Non-pigmented ciliary epithelial cell (primary cell): ENCODE measurements at places on chromosomes 5 and 9.

- no peak for DNase-seq
These were observed 340.6 kb downstream of the CAAP1 start for GRCh38 chr9:26551971-26552370.

DNA sequence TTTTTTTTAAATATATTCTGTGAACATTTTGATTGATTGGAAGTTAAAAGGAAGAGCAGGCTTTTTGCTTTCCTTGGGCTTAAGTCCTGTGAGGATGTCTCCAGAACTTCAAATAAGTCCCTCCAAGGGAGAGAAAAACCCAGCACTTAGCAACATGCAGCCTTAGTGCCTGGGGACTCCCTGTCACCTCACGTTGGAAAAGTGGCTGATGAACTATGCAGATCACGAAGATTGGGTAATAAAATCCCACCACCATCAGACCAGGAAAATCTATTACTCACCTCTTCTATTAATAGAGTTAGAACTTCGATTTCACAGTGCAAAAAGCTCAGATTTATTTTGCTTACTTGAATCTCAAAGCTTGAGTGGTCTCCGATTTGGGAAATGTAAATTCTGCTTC, 507.0 kb downstream of the MAT2B start:
- DNase-seq, result no peak

- no peak for DNase-seq
These were observed 43.2 kb downstream of the WWC1 start for GRCh38 chr5:168334695-168335094.

GRCh38 chr5:68922172-68922987, 171.4 kb upstream of the SLC30A5 start:
- no peak for DNase-seq

DNA sequence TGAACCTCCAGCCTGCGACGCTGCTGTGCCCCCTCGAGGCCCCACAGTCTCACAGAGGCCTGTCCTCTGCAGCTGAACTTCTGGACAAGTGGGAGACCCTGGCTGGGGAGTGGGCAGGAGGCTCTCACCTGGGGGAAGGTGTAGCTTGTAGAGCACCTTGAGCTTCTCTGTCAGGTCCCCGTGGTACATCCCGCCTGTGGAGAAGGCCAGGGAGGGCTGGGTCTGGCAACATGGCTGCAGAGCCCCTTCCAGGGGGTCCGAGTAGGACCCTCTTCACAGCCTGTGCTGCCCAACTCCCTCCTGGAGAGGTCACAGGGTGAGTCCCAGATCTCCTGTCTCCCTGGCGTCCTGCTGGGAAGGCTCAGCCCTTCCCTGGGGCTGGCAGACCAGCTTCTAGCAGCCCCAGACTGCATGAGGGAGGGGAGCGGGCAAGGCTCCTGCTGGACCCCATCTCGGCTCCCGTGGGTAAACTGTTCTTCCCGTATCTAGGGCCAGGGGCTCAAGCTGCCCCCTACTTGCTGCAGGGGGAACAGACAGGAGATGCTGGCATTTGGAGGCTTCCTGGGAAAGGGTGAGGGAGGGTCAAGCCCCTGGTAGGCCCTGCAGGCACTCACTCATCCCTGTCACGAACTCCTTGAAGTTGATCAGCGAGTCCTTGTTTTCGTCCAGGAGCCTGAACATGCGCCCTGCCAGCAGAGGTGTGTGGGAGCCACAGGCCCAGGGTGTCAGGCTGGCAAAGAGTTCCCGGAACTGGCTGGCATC, 11.2 kb upstream of the MRNIP start:
- DNase-seq, result no peak

- no peak for DNase-seq
These were observed 225.1 kb downstream of the MPDZ start for GRCh38 chr9:13054389-13054788.

GRCh38 chr5:1465117-1465516, 19.9 kb upstream of the SLC6A3 start:
- no peak for DNase-seq

- DNase-seq, result no peak
These were observed 3.8 kb upstream of the PRKAA1 start for GRCh38 chr5:40801771-40802562.

DNA sequence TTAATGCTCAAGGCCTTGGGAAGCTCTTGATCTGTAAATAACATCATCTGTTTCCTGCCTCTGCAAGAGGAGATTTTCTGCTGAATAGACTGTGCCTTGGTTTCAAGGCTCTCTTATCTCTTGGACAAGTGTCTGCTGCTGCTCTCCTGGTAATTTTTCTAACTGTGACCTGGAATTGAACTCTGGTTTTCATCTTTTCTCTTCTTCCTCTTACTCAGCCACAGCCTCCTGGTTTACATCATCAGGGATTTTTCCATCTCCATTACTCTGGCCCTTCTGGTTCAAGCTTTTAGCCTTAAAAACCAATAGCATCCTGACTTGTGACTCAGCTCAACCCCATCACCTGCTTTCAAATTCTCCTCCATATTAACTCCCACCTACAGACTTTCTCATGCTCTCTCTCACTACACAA, 49.6 kb upstream of the ITGA1 start:
- peak; percentile 68 for DNase-seq

DNA sequence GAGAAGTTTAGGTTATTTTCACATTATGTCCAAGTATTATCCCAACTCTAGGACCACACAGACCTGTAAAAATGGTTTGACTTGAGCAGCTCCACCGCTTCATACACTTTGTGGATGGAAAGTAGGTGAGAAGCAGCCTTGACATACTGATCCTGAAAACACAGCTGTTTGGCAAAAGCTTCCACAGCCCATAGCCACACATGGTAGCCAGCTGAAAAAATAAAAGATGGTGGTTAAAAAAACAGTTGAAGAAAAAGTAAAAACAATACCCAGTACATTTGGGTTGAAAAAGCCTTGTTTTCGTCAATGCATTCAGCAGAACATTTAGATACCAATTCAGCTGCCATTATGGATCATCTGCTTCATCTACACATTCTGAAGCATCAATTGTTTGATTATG, 36.7 kb downstream of the GEMIN5 start:
- DNase-seq, result no peak

DNA sequence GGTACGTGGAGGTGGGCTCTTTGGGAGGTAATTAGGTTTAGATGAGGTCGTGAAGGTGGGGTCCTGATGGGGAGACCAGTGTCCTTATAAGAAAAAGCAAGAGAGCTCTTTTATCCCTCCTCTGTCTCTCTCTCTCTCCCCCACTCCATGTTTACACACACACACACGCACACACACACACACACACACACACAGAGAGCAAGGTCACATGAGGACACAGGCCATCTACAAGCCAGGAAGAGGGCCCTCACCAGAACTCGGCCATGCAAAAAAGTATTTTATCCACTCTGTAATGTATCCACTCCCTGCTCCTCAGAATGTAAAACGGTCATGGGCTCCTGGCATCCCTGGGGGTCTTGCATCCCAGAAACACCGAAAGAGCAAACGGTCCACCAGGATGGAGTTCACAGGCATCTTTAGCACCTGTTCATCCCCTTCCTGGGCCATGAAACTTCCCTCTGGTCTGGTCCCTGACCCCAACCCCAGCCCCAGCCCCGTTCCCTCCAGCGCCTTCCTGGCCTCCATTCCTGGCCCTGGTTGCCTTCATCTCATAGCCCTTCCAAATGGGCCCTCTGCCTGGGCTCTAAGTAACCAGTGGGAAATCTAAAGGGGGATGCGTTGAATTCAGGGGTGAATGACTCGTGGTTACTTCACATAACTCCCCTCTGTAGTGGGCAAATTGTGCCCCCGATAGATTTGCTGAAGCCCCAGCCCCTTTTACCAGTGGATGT, 88.8 kb downstream of the NSUN2 start:
- no peak for DNase-seq

- DNase-seq, result no peak
These were observed 61.0 kb upstream of the BASP1 start for GRCh38 chr5:17156463-17156862.

- DNase-seq, result no peak
These were observed 56.2 kb upstream of the CKS2 start for GRCh38 chr9:89254773-89255125.

DNA sequence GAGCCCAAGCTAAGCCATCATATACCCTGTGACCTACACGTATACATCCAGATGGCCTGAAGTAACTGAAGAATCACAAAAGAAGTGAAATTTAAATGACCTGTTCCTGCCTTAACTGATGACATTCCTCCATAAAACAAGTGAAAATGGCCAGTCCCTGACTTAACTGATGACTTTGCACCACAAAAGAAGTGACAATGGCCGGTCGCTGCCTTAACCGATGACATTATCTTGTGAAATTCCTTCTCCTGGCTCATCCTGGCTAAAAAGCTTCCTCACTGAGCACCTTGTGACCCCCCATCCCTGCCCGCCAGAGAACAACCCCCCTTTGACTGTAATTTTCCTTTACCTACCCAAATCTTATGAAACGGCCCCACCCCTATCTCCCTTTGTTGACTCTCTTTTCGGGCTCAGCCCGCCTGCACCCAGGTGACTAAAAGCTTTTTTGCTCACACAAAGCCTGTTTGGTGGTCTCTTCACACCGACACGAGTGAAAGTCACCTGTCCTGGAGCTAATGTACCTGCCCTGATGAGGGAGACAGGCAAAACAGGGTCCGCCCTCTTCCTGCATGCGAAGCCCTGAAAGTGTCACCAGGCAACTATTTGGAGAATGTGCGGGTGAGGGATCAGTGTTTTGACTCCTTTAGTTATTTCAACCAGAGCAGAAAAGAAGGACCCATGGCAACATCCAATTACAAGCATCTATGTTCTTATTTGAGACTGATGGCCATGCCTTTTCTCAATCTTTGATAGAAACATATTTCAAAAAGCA, 266.1 kb downstream of the SMARCA2 start:
- peak; percentile 24 for DNase-seq

GRCh38 chr5:98104454-98105188, 668.8 kb upstream of the RGMB start:
- DNase-seq, result no peak

DNA sequence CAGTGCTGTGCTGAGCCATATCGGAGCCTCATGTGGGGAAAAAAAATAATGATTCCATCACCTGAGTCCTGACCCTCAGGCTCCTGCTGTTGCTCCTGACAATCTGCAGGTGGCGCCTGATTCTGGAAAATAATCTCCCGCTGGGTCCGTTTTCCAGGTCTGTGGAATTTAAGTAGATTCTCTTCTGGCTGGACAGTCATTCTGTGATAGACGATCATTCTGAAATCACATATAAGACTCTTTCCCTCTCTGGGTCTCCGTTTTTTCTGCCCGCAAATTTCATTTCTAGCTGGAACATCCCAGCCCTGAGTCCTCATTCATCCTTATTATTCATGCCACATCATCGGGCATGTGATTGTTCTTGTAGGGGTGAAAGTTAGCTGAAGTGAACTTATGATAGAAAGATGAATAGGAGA, 22.1 kb upstream of the STXBP1 start:
- DNase-seq, result no peak

DNA sequence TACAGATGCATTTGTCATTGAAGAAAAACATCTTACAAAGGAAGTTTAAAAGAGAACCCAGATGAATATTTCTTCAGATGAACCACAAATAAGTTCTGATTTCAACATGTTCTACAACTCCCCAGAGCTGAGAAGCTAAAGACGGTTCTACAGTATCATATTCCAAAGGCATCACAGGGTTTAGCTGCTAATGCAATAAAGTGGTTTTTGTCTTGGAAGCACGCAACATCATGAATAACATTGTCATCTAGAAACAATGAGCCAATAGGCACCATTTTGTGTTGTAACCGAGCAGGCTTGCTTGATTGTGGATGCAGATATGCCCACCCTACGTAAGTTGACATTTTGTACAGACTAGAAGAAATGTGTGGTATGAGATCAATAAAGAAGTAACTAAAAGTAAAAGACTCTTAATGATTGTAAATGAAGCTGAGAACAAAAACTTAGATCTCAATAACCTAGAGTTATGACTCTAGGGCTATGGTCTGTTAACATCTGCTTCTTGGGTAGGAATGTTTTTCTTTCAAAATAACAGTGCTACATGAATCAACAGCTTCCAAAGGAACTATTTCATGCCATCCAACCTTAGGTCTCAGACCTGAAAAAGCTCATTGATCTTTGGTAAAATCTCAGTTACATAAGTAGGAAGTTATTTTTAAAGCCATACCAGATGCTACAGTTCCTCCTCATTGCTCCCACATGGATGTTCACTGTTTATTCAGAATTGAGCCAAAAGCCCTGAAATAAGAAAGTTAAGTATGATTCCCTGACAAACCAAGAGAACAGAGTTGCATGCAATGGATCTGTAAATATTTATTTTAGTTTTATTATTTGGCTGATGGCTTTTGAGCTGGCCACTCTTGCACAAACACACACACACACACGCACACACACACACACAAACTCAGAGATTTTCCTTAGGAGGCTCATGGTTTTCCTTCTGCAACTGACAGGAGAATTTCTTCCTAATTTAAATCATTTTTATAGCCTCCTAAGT, 118.7 kb upstream of the SLCO6A1 start:
- no peak for DNase-seq

DNA sequence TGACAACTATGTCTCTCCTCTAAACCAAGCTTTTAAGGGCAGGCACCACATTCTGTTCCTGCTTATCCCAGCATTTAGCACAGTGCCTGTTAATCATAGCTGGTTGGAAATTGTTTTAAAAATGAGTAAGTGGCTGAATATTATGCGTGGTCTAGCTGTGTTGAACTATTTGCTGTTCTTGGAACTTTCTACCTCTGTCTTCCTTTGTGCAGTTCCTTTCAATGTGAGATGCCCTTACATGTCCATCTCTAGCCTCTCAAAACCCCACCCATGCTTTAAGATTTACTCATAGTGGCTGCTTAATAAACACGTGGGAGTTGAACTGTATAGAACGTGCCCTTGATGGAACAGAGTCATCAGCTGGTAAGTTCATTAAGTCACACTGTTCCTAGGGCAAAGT, 34.5 kb downstream of the C9orf57 start:
- DNase-seq, result no peak

DNA sequence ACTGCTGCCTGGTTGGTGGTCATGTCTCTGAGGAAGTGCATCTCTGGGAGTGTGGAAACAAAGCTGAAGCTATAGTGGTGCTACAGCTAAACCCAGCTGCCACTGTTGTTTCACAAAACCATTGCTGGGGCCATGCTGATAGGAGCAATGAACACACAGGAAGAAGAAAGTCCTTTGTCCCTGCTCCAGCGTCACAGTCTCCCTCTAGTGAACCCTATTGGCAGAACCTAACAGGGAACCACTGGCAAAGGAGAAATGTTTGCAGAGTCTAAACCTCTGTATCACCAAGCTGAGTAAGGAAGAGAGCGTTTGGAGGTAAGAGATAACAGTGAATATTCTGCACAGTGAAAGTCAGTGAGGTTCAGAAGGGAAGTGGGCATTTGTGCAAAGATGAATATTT, 244.0 kb downstream of the YTHDC2 start:
- DNase-seq, result no peak

- no peak for DNase-seq
These were observed 113.3 kb upstream of the LPAR1 start for GRCh38 chr9:111151537-111151936.

GRCh38 chr5:129724647-129725046, 23.2 kb upstream of the MINAR2 start:
- no peak for DNase-seq

DNA sequence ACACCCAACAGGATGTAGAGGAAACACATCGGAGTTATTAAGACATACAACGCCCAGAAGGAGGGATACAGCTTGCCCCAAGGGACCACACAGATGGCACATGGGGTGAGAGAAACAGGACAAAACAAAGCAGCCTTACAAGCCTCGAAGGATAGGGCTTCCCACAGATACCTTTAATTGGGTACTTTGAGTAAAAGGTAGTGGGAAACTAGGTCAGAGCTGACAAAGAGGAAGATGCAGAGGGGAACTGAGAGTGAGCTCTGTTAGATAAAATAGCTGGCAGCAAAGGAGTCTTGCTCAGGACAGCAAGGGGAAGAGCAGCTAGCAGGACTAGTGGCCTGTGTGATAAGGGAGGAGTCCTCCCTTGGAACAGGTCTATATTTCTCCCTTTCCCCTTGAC, 48.2 kb downstream of the OTP start:
- DNase-seq, result no peak

- DNase-seq, result peak; percentile 32
These were observed 19.6 kb downstream of the TENT4A start for GRCh38 chr5:6732634-6733410.
